ENCODE measurements at places on chromosomes 2 and 18.
A peak's percentile ranks its signal among the peaks of the same experiment; 100 is the strongest.

DNA sequence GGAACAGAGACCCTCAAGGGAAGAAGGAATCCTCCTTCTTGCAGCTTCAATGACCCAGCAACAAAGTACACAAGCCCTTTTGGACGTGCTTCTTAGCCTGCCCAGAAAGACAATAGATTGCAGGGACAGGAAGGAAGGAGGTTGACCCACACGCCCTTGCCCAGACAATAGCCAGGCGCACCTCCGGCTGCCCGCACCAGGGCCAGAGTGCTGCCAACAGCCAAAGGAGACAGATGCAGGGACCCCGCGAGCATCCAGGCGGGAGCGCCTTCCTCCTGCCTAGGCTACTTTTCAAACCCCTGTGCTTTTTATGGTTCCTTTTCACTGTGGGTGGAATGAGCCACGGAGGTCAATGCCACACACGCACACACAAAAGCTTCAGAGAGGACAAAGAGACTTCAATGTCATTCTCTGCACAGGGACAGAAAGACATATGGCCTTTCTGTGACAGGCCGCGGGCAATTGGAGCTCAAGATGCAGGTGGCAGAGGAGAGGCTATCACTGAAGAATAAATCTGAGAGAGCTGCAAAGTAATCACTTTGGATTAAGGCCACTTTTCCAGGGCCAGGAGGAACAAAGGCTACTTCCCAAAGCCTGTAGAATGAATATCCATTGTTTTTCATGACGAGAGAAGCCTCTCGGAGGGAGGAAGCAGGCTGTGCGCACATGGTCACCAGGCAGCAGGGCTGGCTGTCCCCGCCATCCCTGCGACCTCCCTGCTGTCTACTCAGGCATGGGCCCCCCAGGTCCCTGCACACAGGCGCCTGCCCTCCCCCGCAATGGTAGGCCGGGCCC, 300.6 kb downstream of the EIPR1 start:
- no peak for DNase-seq

- no peak for DNase-seq
Measured at GRCh38 chr18:3906116-3906750, 456.3 kb downstream of the TGIF1 start.

DNA sequence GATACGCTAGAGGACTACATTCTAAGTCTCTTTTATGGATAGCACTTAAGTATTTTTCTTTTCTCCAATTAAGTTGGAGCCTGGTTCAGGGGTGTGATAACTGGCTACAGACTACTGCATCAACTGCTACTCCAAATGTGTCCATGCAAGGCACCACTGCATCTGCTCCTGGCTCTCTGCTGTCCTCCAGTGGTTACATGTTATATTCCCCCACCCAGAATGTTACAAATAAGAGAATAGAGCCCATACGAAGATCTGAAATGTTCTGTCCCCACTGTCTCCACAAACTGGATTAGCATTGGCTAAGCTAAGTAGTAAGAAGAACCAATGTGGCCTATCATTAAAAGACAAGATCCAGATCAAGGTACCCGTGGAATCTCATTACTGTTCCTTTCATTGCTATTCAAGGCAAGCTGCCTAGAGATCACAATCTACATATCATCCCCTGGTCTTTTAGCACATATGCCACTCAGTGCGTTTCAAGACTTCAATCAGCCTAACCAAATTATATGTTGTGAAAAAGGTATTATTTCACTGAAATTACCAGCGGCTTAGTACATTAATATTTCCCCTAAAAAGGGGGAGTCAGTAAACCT, 308.3 kb upstream of the SLC8A1 start:
- DNase-seq = peak; percentile 4

DNA sequence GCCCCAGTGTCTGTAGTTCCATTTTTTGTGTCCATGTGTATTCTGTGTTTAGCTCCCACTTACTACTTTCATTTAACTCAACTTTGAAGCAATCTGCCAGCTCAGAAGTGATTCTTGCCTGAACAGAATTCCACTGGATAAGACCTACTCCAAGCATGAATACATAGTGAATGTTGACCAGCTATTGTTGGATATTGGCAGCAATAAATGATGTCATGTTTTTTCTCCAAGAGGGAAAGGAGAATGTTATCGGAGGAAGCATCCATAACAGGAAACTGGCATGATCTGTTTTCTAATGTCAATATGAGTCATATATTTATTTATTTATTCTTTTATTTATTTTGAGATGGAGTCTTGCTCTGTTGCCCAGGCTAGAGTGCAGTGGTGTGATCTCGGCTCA, 36.8 kb upstream of the TRAPPC8 start:
- DNase-seq = no peak

DNA sequence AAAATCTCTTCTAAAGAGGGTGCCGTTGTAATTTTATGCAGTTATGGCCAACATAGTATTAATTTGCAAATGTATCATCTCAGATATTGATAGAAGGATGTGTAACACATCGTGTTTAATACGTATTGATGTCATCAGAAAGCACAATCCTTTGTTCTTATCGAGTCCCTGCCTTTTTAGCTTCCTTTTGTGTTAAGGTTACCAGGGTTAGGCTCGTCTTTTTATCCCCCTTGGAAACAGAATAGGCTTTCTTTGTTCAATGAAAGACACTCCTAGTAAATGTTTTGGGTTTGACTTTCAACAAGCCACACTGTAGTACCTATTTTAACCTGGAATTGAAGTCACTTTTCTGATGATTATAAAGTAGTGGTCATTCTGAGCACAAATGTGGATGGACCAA, 136.2 kb downstream of the WDR7 start:
- no peak for DNase-seq

GRCh38 chr2:133400411-133400810, 167.9 kb downstream of the NCKAP5 start:
- DNase-seq = no peak

DNA sequence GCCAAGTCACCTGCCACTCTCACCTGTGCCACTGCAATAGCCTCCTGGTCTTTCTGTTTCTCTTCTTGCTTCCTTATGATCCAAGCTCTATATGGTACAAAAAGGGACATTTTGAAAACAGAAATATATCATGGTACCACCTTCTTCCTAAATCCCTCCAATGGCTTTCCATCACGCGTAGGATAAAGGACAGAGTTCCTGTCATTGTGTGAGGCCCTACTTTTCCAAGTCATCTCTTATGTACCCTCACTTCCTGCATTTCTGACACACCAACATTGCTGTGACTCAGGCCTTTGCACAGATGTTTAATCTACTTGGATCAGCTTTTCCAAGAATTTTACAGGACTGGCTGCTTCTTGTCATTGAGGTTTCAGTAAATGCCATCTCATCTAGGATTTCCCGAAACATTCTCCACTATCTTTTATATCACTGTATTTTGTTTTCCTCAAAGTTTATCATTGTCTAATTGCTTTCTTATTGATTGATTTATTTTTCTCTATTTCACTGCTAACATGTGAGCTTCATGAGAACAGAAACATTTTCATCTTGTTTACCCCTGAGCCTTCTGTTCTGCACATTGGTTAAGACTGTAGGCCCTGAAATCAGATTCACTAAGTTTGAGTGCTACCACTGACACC, 426.1 kb upstream of the FANCL start:
- no peak for DNase-seq

GRCh38 chr2:63029058-63029457, 21.6 kb upstream of the OTX1 start:
- DNase-seq = no peak

DNA sequence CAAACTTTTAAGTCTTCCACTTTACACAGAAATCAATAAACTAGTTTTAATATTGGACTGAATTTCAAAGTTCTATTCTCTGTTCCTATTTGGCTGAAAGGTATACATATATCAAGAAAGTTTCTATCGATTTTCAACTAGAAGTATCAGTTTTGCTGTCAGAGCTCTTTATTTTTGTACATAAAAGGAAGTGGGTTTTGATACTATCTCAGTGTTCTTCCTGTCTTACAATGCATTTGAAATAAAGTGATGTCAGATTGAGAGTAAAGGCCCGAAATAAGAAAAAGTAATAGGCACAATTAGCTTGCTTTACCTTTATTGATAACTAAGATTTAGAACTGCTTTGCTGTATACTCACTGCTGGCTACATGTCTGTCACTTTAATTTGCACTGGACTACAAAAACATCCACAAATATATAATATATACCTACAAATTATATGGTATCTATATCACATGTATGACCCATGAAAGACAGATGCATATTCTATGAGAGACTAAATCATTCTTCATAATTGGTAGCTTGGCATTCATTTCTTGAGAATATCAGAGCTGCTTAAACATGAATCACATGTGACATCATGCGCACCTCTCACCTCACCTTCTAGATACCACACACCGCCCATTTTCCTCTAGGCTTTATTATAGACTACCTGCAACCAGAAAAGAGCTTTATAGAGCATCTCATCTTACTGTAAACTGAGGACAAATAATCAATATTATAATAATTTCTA, 83.6 kb downstream of the ASXL2 start:
- peak; percentile 58 for DNase-seq

GRCh38 chr2:186725783-186726182, 31.9 kb downstream of the FAM171B start:
- DNase-seq = no peak

DNA sequence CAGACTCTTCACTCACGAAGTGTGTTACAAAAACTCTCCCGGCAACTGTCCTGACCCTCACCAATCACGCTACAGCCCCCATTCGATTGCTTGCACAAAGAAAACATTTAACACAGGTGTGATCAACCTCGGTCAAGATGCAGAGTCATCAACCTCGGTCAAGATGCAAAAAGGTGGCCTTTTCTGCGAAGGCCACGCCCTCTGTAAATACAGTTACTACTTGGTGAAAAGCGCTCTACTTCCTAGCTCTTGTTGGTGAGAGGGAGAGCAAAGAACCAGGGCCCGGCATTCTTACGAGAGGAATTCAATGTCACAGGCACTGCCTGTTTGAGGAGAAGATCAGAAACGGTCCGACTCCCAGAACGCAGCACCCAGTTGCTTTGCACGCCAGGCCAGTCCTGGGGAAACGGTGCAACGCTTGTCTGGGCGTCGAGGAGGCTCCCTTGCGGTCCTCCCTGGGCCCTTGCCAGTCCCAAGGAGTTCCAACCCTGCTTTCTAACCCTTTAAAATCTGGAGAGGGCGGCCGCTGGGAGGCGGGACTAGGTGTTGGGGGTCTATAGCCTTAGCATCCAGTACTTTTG, 1.9 kb downstream of the PIEZO2 start:
- no peak for DNase-seq

DNA sequence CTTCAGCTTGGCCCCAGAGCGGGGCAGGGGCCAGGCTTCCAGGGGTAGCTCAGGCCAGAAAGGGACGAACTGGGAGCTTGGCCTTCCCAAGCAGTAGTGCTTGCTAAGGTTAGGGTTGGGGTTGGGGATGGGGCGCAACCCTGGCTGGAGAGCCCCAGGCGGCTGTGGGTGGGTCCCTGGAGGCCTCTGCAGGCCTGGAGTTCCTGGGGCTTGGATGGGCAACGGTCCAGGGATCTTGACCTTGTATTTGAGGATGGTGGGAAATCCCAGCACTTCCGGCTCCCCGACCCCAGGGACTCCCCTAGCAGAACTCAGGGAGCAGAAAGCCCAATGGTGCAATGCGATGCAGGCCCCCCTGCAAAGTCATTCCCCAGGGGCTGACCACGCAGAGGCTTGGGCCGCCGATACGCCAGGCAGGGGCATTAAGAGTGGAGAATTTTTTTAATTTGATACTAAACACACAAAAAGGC, 12.6 kb upstream of the MLPH start:
- DNase-seq = no peak

- no peak for DNase-seq
Measured at GRCh38 chr18:78619854-78620253, 359.8 kb upstream of the SALL3 start.

- DNase-seq = no peak
Measured at GRCh38 chr2:235784788-235785187, 290.9 kb downstream of the AGAP1 start.

DNA sequence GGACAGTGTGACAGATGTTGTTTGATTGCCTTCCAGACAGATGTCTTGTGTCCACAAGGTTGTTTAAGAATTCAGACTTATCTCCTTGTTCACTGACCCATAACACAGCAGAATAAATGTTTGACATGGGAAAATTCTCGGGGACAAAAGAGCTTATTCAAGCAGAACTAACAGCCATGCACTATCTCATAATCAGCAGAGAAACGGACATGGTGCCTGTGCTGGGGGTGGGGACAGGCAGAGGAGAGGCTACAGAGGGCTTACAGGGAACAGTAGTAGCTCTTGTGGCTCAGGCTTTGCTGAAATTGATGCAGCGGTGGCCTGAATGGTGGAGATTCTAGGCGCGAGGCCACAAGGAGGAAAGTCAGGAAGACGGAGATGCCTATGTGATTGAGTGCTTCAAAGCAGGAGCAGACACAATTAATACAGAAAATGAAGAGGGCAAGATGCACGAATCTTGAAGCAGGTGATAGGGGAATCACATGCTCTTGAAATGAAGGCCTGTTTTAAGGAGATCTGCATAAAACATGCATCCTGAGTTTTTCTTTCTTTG, 62.0 kb upstream of the CAB39 start:
- DNase-seq = no peak

GRCh38 chr2:205324355-205324754, 357.9 kb upstream of the NRP2 start:
- DNase-seq = no peak

- DNase-seq = peak; percentile 38
Measured at GRCh38 chr2:226837787-226838603, 2.1 kb downstream of the RHBDD1 start.

GRCh38 chr2:172823261-172823850, 87.7 kb downstream of the RAPGEF4 start:
- no peak for DNase-seq

DNA sequence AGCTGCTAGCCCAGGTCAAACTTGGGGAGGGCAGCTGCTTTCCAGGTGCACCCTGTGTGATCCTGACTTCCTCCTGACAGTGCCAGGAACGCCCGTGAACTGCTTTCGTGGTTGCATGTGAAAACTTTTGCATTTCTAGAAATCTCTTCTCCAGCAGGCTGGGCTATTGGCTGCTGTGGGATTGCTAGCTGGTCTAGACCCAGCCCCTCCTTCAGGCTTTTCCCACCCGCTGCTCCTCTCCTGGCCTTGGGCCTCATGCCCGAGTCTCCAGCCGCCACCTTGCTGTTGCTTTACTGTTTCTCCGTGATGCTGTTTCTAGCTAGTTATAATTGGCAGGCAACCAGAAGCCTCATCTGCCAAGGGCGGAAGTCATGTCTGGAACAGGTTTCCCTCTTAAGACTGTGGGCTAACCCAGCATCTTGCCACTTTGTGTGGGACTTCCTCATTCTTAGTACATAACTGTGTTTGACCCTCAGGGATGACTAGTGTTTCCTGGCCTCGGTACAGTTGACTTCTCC, 27.0 kb upstream of the MGAT4A start:
- DNase-seq = peak; percentile 76

DNA sequence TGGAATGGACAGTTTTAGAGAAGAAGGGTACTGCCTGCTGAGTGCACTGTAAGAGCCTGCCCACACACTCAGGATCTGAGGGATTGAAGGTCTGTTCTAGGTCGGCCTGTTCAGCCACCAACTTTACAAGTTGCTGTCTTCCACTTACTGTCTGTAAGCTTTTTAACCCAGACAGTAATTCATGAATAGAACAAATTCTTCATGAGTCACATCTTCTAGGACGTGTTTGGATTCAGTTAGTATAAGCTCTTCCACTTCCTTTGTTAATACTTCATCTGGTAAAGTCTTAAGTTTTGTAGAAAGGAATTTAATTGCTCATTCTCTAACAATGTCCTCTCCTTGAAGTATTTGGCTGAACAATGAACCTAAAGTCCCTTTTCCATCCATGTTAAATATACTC, 74.6 kb downstream of the PDE11A start:
- DNase-seq = no peak

- no peak for DNase-seq
Measured at GRCh38 chr2:228372212-228372611, 190.7 kb upstream of the SPHKAP start.

- no peak for DNase-seq
Measured at GRCh38 chr2:159902722-159903121, 104.7 kb upstream of the CD302 start.
